ACHN (cell line): ENCODE measurements at places on chromosomes 12 and 14.

DNA sequence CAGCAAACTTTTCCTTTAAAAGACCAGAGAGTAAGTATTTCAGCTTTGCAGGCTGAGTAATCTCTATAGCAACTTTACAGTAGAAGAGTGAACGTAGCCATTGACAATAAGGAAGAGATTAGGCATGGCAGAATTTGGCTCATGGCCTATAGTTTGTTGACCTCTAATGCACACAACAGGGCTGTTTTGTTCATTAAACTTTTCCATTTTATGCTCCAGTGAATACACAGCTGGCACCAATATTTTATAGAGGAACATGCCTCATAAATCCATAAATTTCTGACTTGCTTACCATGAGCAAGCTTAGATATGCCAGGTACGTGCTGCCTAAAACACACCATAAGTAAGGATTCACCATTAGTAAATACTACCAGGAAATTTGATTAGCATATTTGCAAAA, 609.0 kb upstream of the STXBP6 start:
- no peak for DNase-seq

DNA sequence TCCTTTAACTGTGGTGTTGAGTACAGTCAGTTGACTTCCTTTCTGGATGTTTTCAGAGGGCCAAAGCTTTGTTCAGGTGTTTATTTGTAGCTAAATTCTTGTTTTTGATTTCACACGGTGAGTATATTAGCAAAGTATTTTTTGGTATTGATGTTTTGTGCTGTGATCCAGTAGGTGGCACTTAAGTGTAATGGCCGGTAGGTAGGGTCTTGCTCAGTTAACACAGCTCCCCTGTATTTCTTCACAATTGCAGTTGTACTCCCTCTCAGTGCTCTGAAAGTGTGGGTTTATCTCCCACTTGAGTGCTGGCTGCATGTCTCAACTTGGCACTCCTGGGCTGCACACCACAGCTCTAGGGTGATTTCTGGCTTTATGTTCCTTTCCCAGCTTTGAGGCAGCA, 339.5 kb downstream of the AEBP2 start:
- no peak for DNase-seq

GRCh38 chr12:53073881-53074280, 5.3 kb downstream of the SPRYD3 start:
- DNase-seq = no peak

GRCh38 chr14:34436118-34436905, 25.7 kb downstream of the SPTSSA start:
- no peak for DNase-seq

DNA sequence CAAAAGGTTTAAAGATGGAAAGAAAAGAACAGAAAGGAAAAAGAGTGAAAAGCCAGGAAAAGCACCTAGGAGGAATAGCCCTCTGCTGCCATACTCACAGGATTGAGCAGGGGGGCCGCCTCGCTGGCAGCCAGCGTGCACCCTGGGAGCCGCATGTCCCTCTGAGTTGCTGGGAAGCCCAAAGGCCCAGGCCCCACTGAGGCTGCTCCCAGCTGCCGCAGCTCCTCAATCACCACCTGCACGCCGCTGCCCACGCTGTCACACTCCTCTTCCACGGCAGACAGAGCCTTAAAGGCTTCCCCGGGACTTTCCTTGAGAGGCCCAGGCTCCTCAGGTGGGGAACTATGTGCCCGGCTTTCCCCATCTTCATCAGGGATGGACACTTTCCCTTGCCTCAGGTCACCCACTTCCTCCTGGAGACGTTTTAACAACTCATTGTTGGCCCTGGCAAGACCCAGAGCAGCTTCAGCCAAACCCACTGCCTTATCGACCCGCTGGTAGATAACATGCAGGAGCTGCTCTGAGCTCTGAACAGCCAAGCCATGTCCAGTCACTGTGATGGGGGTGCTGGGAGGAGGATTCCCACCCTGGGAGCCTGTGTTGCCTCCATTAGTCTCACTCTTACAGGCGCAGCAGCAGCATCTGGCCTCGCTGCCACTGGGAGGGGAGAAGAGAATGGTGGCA, 11.5 kb downstream of the C14orf93 start:
- DNase-seq = no peak

DNA sequence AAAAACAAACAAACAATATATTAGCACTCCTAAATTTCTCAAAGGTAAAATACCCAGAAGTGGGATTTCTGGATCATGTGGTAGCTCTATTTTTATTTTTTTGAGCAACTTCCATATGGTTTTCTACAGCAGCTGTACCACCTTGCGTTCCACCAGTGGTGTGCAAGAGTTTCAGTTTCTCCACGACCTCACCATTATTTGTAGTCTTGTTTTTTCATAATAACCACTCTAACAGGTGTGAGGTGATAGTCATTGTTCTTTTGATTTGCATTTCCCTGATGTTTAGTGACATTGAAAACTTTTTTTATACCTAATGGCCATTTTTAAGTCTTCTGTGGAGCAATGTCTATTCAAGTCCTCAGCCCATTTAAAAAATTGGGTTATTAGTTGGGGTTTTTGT, 127.3 kb upstream of the SLC38A2 start:
- no peak for DNase-seq
